ENCODE measurements at places on chromosomes 13 and 19. TPM values are rescaled to one million over a fixed set of nuclear protein-coding genes. Genes with fewer than 3 reads are reported as not detected.

DNA sequence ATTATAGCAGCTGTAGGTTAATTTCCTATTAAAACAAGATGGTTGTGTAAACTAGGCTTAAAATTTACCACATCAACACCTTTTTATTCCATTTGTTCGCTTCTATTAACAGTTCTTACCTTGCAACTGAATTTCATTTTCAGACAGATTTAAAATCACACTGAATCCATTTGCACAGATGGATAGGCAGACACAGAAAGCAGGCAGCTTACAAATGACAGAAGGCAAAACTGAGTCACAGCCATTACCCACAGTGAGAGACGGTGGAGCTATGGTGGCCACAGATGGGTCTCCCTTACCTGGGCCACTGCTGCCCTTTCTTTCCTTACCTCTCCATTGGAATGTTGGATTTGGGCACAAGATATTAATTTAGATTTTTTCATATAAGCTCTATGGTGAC lies 1567.8 kb upstream of the SLC10A2 start:
- no peaks in the 10 kb centered on the region for H3K36me3 ChIP-seq
- H3K4me3 ChIP-seq = no peak overlapping the region
- H3K4me1 ChIP-seq = no peaks in the 10 kb centered on the region
- DNase-seq = no peak
- H3K27ac ChIP-seq = no peak overlapping the region

- H3K4me3 ChIP-seq = no peak overlapping the region
- DNase-seq = no peak
- H3K4me1 ChIP-seq = no peaks in the 10 kb centered on the region
- H3K27ac ChIP-seq = no peak overlapping the region
- no peaks in the 10 kb centered on the region for H3K27me3 ChIP-seq
Observed at GRCh38 chr13:95455782-95456181, 96.7 kb upstream of the CLDN10 start.

DNA sequence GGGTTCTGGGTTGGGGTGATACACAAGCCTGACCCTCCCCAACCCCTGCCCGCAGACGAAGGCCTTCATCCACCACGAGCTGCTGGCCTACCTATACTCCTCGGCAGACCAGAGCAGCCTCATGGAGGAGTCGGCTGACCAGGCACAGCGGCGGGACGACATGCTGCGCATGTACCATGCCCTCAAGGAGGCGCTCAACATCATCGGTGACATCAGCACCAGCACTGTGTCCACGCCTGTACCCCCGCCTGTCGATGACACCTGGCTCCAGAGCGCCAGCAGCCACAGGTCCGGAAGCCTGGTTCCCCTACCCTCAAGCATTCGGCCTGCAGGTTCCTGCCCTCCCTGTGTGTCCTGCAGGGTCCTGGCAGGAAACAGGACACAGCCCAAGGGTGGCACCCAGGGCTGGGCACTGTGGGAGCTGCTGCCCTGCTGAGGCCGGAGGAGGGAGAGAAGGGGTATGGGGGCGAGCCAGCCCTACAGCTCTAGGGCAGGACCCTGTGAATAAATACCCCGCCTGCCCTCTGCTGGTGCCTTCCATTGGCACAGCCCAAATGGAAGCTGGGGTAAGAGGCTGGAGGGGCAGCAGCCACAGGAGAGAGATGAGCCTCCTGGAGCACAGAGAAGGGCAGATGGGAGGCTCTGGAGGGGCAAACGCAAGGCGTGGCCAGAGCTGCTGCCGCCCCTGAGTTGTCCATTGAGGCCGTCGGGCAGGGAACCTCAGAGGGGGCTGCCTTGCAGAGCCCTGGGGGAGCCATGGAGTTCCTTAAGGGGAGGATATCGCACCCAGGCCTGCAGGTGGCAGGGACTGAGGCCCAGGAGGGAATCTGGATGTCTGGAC lies 6.8 kb downstream of the TMED1 start:
- H3K27me3 ChIP-seq = no peaks in the 10 kb centered on the region
- no peak for DNase-seq
- no peak overlapping the region for H3K4me3 ChIP-seq
- peak overlapping the region; percentile 17 for H3K27ac ChIP-seq
- H3K4me1 ChIP-seq = no peaks in the 10 kb centered on the region

DNA sequence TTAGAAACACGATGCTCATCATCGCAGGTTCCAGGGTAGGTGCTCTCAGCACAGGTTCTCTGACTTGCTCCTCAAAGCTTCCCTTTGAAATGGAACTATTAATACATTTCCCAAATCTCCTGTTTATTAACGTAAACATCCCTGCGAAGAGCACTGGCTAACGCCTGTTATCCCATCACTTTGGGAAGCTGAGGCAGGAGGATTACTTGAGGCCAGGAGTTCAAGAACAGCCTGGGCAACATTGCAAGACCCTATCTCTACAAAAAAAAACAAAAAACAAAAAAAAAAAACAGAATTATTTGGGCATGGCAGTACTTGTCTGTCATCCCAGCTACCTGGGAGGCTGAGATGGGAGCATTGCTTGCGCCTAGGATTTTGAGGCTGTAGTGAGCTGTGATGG lies 18.7 kb downstream of the CEACAM16 start:
- H3K27ac ChIP-seq = peak overlapping the region; percentile 71
- H3K36me3 ChIP-seq = no peaks in the 10 kb centered on the region
- no peak for DNase-seq
- H3K27me3 ChIP-seq = no peaks in the 10 kb centered on the region

- no peaks in the 10 kb centered on the region for H3K36me3 ChIP-seq
- DNase-seq = no peak
- H3K4me3 ChIP-seq = no peak overlapping the region
- no peaks in the 10 kb centered on the region for H3K27me3 ChIP-seq
- H3K4me1 ChIP-seq = no peaks in the 10 kb centered on the region
Observed at GRCh38 chr13:37652596-37652995, 54.0 kb upstream of the POSTN start.

DNA sequence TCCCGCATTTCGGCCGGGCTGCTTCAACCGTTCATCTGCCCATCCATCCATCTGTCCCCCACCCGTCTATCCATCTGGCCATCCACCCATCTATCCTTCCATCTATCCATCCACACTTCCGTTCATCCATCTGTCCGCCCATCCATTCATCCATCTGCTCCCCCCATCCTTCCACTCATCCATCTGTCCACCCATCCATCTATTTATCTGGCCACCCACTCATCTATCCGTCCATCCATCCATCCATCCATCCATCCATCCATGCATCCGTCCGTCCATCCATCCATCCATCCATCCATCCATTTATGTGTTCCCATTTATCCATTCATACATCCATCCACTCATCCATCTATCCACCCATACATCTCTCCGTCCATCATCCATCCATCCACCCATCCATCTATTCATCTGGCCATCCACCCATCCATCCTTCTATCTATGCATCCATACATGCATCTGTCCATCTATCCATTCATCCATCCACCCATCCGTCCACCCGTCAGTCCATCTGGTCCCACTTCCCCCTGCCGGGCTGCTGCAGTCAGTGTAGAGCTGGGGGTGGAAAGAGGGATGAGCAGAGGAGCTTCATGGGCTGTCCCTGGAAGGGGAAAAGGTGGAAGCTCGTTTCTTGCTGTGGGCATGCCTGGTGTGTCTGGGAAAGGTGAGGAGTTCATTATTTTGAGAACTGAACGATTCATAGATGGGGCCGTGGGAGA lies 722 bp downstream of the HSD11B1L start:
- H3K27me3 ChIP-seq = no peaks in the 10 kb centered on the region
- DNase-seq = no peak
- H3K4me1 ChIP-seq = peaks cover 18% of the 10 kb centered on the region
- no peaks in the 10 kb centered on the region for H3K36me3 ChIP-seq

GRCh38 chr13:45422731-45423292 lies 4.6 kb upstream of the SLC25A30 start:
- no peak overlapping the region for H3K27ac ChIP-seq
- no peaks in the 10 kb centered on the region for H3K4me1 ChIP-seq
- no peak overlapping the region for H3K4me3 ChIP-seq
- no peak for DNase-seq
- H3K36me3 ChIP-seq = no peaks in the 10 kb centered on the region

DNA sequence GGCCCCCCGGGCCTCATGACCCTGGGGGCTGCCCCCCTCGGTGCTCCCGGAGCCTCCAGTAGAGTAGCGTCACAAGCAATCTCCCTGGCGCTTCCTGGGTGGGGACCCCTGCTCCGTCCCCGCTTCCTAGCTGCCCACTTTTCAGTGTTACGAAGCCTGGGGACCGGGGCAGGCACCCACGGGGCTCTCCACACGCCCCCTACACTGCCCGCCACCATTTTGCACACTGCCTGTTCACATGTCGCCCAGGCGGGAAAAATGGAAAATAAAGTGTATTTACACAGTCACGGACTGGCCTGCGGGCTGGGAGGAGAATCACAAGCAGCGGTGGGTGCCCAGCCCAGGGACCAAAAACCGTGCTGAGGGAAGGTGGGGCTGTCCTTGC lies 9.5 kb downstream of the PRR36 start:
- peaks cover 26% of the 10 kb centered on the region for H3K4me1 ChIP-seq
- no peak overlapping the region for H3K27ac ChIP-seq
- no peaks in the 10 kb centered on the region for H3K27me3 ChIP-seq
- H3K4me3 ChIP-seq = no peak overlapping the region
- DNase-seq = no peak

DNA sequence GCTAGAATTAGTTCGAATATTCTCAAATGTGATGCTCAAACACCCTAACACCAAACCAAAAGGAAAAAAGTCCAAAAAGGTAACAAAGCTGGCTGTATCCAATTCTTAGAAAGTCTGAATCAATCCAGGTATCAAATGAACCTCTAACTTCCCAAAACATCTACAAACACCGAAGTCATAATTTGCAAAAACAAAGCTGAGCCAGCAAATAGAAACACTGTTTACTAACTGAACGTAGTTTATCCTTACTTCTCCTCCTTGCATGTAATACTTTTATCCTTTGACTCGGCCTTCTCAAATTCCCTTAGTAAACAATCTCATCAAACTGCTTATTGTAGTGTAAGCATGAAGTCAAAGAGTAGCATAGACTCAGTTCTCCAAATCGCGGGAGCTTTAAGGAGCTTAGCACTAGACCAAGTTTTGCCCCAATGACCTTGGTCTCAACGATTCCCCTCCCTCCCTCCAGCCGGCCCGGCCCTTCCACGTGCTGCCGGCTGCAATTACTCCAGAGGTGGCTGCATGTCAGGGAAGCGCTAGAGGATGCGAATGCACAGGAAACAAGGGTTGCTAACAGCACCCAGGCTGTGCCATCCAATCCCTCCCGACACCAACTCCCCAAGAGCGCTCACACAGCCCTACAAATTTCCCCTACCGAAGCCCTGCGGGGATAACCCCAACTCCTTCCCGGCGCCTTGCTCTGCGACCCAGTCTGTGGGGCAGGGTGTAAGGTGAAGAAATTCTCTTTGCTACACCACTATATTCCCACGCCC lies 693 bp downstream of the XPO4 start:
- H3K27me3 ChIP-seq = no peaks in the 10 kb centered on the region
- peak overlapping the region; percentile 96 for H3K4me3 ChIP-seq
- peaks cover 15% of the 10 kb centered on the region for H3K4me1 ChIP-seq
- peak; percentile 62 for DNase-seq
- peak overlapping the region; percentile 97 for H3K27ac ChIP-seq

CLEC11A gene
- total RNA-seq = 26.6 TPM

LRRC25 gene
- 15.6 TPM for total RNA-seq

RINL gene
- 4.5 TPM for total RNA-seq
